Activated T-cell treated with anti-CD3 and anti-CD28 coated beads, Interleukin-2, amount 50 U/mL, for 72 hours (primary cell): ENCODE measurements at places on chromosomes 16 and 17. TPM values are rescaled to one million over a fixed set of nuclear protein-coding genes. Genes with fewer than 3 reads are reported as not detected.

DNA sequence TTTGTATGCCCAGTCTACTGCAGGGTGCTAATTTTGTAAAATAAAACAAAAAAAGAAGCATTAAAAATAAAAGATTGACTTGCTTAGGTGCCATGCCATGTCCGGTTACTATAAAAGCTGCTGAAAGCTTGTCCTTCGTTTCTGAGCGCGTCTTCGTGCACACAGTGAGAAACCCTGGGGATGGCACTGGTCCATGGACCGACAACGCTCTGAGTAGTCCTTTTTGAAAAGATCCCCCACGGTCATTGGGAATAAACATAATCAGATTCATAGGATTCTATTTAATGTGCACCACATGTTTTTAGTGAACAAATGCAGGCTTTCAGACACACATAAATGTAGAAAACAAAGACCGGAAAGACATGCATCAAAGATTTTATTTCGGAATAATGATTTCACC is 146.3 kb downstream of the XYLT1 start:
- H3K4me1 ChIP-seq = no peaks in the 10 kb centered on the region
- no peak overlapping the region for H3K4me3 ChIP-seq
- no peak for DNase-seq
- no peak overlapping the region for H3K27ac ChIP-seq
- no peaks in the 10 kb centered on the region for H3K27me3 ChIP-seq

- H3K27ac ChIP-seq = no peak overlapping the region
- H3K27me3 ChIP-seq = no peaks in the 10 kb centered on the region
- H3K36me3 ChIP-seq = no peaks in the 10 kb centered on the region
- peaks cover 30% of the 10 kb centered on the region for H3K4me1 ChIP-seq
- DNase-seq = no peak
These were observed 191.5 kb downstream of the FTO start for GRCh38 chr16:53895433-53895832.

GRCh38 chr17:74417178-74418045 is 14.5 kb upstream of the GPRC5C start:
- peaks cover 8% of the 10 kb centered on the region for H3K4me1 ChIP-seq
- no peaks in the 10 kb centered on the region for H3K36me3 ChIP-seq
- H3K27me3 ChIP-seq = peaks cover 8% of the 10 kb centered on the region
- no peak overlapping the region for H3K27ac ChIP-seq

GRCh38 chr17:65005858-65006257 is 50.7 kb downstream of the GNA13 start:
- H3K4me1 ChIP-seq = peaks cover 21% of the 10 kb centered on the region
- no peaks in the 10 kb centered on the region for H3K27me3 ChIP-seq
- no peak overlapping the region for H3K27ac ChIP-seq
- no peak overlapping the region for H3K4me3 ChIP-seq
- peaks cover 4% of the 10 kb centered on the region for H3K36me3 ChIP-seq

DNA sequence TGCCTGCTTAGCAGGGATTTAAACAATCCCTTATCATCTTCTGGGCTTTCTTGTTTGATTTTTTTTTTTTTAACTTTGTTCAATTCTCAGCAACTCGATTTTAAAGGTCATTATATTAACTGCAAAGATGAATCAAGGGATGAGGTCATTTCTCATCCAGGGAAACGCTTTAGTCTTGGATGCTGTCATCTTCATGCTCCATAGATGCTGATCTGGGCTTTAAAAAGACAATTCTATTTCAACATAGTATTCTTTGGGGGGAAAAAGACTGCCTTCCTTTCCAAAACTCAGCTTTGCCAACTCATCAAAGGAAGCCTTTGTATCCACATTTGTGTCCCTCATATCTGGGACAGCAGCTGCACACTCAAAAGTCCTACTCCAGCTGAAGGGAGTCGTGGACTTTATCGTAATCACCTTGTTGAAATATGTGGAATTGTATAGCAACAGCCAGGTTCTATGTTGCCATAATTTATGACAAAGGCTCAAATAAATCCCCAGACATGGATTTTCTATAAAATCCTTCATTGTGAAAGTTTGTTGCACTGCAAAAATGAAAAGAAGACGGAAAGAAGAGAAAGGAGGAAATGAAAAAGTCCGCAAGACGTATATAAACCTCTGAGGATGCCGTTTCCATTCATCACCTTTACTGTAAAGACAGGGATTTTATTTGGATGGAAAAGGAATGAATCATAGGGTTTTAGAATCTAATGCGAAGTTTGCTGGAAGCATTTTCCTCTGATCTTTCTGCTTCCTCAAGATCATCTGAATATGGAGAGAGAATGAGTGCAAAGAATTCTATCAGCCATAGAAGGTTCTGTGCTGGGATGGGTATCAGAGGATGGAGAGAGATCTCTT is 48.6 kb upstream of the XYLT1 start:
- no peak for DNase-seq
- H3K4me3 ChIP-seq = no peak overlapping the region
- no peaks in the 10 kb centered on the region for H3K36me3 ChIP-seq
- peaks cover 29% of the 10 kb centered on the region for H3K27me3 ChIP-seq
- no peaks in the 10 kb centered on the region for H3K4me1 ChIP-seq

DNA sequence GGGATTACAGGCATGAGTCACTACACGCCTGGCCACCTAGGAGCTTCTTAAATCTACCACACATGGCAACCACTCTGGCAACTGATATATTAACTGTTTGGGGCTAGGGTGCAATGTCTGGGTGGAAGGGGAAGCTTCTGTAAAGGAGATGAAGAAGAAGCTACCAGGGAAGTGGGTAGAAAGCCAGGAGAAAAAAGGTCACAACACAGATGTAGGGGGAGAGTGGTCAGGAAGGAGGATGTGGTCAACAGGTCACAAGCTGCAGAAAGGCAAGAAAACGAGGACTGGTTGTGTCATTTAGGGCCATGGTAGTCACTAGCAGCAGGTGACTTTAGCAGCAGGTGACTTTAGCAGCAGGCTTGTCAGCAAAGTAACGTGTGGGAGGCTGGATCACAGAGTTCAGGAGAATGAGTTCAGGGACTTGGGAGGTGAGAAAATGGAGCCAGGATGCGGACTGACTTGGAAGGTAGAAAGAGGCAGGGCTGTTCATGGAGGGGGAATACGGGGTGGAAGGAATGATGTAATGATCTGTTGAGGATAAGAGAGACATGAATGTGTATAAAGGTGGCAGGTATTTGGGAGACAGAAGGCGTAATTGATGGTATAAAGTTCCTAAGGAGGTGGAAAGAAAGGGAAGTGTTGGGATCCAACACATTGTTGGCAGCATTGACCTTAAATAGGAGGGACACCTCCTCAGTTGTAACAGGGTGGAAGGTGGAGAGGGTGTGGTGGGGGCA is 16.3 kb upstream of the WFIKKN2 start:
- peaks cover 22% of the 10 kb centered on the region for H3K4me1 ChIP-seq
- no peak for DNase-seq
- no peaks in the 10 kb centered on the region for H3K36me3 ChIP-seq
- no peak overlapping the region for H3K27ac ChIP-seq
- peaks cover 17% of the 10 kb centered on the region for H3K27me3 ChIP-seq

GRCh38 chr16:56912746-56913708 is 18.9 kb upstream of the HERPUD1 start:
- DNase-seq = no peak
- H3K4me3 ChIP-seq = no peak overlapping the region
- H3K36me3 ChIP-seq = no peaks in the 10 kb centered on the region
- H3K4me1 ChIP-seq = peaks cover 59% of the 10 kb centered on the region
- no peak overlapping the region for H3K27ac ChIP-seq
- H3K27me3 ChIP-seq = peaks cover 7% of the 10 kb centered on the region

GRCh38 chr17:55606488-55606815 is 95.2 kb upstream of the SMIM36 start:
- H3K27ac ChIP-seq = no peak overlapping the region
- no peaks in the 10 kb centered on the region for H3K4me1 ChIP-seq
- H3K27me3 ChIP-seq = peaks cover 19% of the 10 kb centered on the region
- H3K4me3 ChIP-seq = no peak overlapping the region

DNA sequence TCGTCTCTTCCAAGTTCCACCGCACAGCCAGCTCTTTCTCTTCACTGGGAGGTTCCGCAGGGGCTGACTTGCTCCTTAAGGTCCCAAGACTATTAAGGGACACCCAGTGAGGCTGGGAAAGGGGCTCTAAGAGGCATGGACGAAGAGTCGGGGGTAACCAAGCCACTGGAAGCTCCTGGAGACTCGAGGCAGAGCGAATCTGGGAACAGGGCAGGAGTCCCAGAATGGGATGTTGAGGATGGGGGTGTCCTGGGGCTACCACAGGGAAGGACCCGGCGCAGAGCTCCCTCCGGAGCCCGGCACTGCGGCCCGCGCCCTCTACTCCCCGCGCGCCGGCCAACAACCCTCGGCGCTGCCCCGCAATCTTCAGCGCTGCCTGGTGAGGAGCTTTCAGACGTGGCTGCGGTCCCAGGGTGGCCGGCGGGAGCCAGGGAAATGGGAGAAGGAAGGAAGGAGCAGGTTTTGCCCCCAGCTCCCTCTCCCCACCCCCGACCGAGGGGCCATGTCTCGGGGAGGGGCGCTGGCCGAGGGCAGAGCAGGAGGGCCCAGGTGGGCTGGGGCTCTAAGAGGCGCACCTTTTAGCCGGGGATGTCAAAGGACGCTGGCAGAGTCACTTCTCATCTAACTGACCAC is 581 bp downstream of the CHST5 start:
- H3K36me3 ChIP-seq = no peaks in the 10 kb centered on the region
- no peak overlapping the region for H3K27ac ChIP-seq
- H3K27me3 ChIP-seq = no peaks in the 10 kb centered on the region
- no peak overlapping the region for H3K4me3 ChIP-seq

- H3K27ac ChIP-seq = no peak overlapping the region
- H3K4me3 ChIP-seq = peak overlapping the region; percentile 39
- peaks cover 24% of the 10 kb centered on the region for H3K27me3 ChIP-seq
These were observed 212.7 kb downstream of the CPPED1 start for GRCh38 chr16:12590963-12591362.

GRCh38 chr16:63361032-63361624 is 1324.9 kb upstream of the CDH8 start:
- no peak overlapping the region for H3K4me3 ChIP-seq
- DNase-seq = no peak
- no peak overlapping the region for H3K27ac ChIP-seq
- H3K36me3 ChIP-seq = no peaks in the 10 kb centered on the region

DNA sequence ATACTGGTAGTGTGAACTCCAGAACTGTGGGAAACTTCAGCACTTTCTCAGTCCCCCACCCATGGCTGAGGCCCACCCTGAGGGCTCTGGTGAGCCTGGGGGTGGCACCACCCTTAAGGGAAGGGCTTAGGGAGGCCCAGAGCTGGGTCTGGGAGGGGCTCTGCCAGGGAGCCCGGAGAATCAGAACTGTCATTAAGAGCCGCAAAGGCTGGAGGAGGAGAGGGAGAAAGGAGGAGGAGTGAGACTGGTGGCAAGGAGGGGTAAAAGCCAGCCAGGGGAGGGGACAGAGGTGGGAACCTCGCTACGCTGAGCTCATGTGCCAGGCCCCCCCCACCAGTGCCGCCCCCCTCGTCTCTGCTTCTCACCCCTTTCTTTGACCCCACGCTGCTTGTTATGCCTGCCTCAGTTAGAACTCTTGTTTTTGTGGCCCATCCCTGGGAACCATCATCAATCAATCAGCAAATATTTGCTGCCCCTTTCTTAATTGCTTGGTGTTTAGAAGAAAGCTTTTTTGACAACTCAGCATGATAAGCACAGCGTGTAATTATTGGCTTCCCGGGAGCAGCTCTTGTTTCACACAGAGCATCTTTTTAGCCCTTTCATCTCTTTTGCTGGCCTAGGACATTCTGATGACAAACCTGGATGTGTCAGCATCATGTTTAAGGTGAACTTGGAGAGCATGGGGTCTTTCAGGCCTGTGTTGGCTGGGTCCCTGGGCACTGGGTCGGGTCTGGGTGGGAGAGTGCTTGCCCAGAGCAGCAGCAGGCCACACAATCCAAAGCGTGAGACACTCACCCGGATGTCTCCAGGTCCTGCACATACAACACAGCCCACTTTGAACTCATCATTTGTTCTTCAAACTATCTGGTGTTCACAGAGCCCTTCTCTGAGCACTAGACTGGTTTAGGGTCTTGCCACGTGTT is 77.7 kb downstream of the NETO2 start:
- peaks cover 13% of the 10 kb centered on the region for H3K4me1 ChIP-seq
- H3K4me3 ChIP-seq = no peak overlapping the region
- DNase-seq = no peak
- no peaks in the 10 kb centered on the region for H3K36me3 ChIP-seq
- H3K27me3 ChIP-seq = no peaks in the 10 kb centered on the region

DNA sequence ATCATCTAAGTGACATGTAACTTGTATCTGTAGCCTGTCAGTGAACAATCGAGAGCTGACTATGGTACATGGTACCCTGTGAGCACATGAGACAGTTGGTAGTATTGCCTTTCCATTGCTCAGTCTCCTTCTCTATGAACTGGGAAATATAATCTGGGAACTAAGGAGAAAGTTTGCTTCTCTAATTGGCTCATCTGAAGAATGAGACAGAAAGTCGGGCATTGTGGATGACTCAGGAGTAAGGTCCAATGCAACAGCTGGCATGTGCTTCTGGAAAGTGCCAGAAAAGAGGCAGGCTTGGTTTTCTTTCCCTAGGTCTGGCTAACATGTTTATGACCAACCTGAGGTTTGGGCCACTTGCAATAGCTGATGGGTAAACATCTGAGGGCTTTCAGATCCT is 51.9 kb downstream of the ZZEF1 start:
- H3K27ac ChIP-seq = no peak overlapping the region
- peaks cover 16% of the 10 kb centered on the region for H3K4me1 ChIP-seq
- no peak overlapping the region for H3K4me3 ChIP-seq
- H3K36me3 ChIP-seq = peaks cover 10% of the 10 kb centered on the region

GRCh38 chr17:48528153-48528935 is 2.5 kb downstream of the HOXB1 start:
- no peak for DNase-seq
- no peaks in the 10 kb centered on the region for H3K4me1 ChIP-seq
- H3K36me3 ChIP-seq = no peaks in the 10 kb centered on the region
- peaks cover 34% of the 10 kb centered on the region for H3K27me3 ChIP-seq
- H3K4me3 ChIP-seq = no peak overlapping the region
- H3K27ac ChIP-seq = no peak overlapping the region

GRCh38 chr16:89581861-89582563 is 6.5 kb downstream of the CPNE7 start:
- H3K4me3 ChIP-seq = no peak overlapping the region
- no peaks in the 10 kb centered on the region for H3K36me3 ChIP-seq
- H3K27me3 ChIP-seq = no peaks in the 10 kb centered on the region
- no peak for DNase-seq
- no peak overlapping the region for H3K27ac ChIP-seq

DNA sequence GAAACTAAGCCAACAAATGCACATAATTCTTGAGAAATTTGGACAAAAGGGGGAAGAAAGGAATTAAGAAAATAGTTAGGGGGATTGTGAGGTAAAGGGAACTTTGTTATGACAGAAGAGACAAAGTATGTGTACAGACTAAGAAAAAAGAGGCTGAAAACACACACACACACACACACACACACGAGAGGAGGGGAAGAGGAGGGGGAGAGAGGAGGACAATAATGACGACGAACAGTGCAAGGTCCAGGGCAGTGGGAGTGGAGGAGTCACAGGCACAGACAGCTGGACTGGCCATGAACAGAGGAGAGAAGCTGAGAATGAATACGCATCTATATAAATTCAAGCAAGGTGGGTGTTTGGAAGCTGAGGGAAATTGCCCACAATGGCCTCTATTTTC is 44.6 kb downstream of the MARVELD3 start:
- H3K27me3 ChIP-seq = no peaks in the 10 kb centered on the region
- no peaks in the 10 kb centered on the region for H3K36me3 ChIP-seq
- H3K4me1 ChIP-seq = peaks cover 4% of the 10 kb centered on the region
- H3K27ac ChIP-seq = no peak overlapping the region
- H3K4me3 ChIP-seq = no peak overlapping the region

Gene ATAD5
- 34.4 TPM for total RNA-seq

Gene CHST4
- not detected for total RNA-seq

Gene ASPSCR1
- total RNA-seq = 32.0 TPM

Gene SPOP
- 77.8 TPM for total RNA-seq

Gene CD300H
- total RNA-seq = not detected

Gene ASIC2
- not detected for total RNA-seq

Gene JPH3
- total RNA-seq = 0.74 TPM

Gene TP53TG3D
- total RNA-seq = 0.53 TPM

Gene CDH1
- 5.2 TPM for total RNA-seq

Gene LIMD2
- 227 TPM for total RNA-seq
